ENCODE measurements at places on chromosomes 7 and 10.
A peak's percentile ranks its signal among the peaks of the same experiment; 100 is the strongest.

- no peak for DNase-seq
Measured at GRCh38 chr7:1637155-1637554, 32.9 kb upstream of the ELFN1 start.

- no peak for DNase-seq
Measured at GRCh38 chr7:39356172-39356925, 209.9 kb upstream of the YAE1 start.

DNA sequence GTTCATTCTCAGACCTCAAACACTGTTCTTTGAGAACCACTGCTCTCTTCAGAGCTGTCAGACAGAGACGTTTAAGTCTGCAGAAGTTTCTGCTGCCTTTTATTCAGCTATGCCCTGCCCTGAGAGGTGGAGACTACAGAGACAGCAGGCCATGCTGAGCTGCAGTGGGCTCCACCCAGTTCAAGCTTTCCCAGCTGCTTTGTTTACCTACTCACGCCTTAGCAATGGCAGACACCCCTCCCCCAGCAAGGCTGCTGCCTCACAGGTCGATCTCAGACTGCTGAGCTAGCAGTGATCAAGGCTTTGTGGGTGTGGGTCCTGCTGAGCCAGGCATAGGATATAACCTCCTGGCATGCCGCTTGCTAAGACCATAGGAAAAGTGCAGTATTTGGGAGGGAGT, 80.5 kb upstream of the CYP2C9 start:
- DNase-seq = no peak

DNA sequence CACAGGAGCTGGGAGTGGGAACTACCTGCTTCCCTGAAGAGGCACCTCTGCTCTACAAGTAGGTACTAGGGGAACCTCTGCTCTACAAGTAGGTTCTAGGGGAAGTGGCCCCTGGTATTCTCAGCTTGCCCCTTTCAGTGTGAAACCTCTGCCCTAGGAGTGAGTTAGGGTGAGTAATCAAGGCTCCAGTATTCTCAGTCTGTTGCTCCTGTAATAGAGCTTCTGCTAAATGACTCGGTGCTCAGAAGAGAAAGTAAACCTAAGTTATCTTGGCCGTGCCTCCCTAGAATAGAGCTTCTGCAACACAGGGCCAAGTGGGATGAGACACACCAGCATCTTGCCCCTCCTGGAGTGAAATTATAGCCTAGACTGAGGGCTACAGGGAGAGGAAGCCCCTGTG, 13.4 kb upstream of the RASSF4 start:
- DNase-seq = no peak

- no peak for DNase-seq
Measured at GRCh38 chr7:82141427-82141826, 302.1 kb downstream of the CACNA2D1 start.

DNA sequence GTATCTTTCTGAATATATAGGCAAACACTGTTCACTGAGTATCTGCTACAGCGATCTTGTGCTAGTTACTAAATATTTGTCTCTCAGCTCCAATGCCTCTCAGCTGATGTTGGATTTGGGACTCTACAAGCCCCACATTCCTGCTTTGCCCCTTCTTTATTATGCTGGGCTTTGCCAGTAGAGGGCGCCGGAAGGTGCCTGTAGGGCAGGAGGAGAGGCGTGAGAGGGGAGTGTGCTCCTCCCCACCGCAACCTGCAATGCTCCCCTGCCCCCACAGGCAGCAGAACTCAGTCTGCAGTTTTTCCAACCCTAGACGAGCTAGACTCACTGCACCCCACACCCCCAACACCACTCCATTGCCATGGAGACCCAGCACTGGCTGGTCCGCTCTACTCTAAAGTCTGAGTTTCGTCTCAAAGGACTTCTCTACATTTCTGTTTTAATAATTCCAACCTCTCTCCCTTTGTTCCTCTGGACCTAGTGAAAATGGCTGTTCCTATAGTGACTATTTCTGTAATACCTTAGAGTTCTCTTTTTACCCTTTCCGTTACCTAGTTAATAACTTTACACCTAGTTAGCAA, 337.6 kb downstream of the CCSER2 start:
- DNase-seq = no peak

- DNase-seq = no peak
Measured at GRCh38 chr10:21604651-21605050, 70.6 kb downstream of the MLLT10 start.

DNA sequence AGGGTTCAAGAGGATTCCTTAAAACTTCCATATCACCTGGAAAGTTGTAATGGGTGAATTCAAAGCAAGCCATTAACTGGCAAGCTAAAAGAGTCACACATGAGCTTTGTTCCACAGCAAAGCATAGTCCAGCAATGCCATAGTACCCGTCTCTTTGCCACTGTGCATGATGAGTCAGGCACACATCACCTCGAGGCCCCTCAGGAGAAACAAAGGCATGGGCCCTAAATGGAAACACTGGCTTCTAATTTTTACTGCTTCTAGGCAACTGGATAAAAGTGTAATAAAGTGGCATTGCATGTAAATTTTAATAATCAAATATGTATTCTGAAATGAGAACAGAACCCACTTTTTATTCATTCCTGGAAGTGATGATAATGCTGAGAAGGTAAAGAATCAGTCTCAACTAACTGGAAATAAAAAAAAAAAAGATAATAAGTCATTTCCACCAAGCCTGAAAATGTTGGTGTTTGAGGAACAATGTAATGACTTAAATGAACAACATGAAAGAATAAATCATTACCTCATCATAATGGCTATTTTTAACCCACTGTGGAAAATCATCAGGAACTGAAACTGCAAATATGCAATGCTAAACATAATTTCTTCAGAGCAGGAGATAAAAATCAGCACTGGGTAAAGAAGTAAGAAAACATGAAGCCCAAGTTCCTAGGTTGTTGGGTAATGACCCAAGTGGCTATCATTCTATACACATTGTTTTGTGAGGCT, 104.9 kb downstream of the CDK6 start:
- no peak for DNase-seq

- no peak for DNase-seq
Measured at GRCh38 chr10:88964869-88965415, 12.4 kb upstream of the ACTA2 start.

- DNase-seq = no peak
Measured at GRCh38 chr7:105849122-105849855, 27.1 kb downstream of the ATXN7L1 start.

DNA sequence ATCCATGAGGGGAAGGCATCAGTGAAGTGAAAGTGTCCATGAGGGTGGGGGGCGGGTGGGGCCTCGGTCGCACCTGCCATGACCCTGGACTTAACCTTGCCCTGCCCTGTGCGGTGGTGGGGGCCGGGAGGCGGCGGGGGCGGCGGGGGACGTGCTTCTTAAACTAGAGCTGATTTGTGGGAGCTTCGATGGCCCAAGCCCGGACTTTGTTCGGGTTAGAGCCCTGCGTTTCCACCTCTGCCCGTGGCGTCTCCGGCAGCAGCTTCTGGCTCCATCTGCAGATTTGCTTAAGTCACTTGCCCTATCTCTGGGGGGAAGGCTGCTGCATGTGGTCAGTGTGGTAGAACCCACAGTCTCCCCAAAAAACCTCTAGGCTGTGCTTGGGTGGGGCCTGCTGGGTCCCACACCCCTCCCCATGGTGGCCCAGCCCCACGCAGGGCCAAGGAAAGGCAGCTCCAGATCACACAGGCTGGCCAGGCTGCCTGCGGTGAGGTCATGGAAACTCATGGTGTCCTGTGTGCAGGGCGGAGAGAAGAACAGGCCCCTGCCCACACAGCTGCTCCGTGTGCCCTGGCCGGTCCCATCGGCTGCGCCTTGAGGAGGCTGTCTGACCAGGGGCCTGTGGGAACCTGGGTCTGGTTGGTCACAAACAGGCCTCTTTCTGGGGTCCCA, 93.2 kb downstream of the INPP5A start:
- DNase-seq = no peak

GRCh38 chr7:151462306-151462779, 22.4 kb upstream of the CRYGN start:
- DNase-seq = no peak

DNA sequence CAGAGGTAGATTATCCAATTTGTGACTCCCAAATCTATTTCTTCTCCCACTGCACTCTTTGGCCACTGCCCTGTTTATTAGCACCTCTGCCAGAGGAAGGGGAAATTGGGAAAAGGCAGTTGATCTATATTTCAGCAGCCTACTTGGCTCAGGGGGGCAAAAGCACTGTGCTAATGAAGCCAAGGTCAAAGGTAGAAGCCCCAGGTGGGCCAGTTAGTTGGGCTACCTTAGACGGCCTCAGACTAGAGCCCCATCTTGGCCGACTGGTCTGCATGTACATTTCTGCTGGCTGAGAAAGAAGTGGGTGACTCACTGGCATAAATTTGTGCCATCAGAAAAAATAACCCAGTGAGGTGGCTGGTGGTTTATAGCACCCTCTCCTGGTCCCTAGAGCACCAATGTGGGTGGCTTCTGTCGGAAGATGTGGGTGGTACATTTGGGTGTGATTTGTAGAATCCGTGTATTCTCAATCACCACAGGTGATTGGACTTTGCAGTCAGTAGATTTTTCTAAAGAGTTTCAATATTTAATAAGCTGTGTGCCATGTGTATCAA, 293.3 kb upstream of the MKI67 start:
- no peak for DNase-seq

DNA sequence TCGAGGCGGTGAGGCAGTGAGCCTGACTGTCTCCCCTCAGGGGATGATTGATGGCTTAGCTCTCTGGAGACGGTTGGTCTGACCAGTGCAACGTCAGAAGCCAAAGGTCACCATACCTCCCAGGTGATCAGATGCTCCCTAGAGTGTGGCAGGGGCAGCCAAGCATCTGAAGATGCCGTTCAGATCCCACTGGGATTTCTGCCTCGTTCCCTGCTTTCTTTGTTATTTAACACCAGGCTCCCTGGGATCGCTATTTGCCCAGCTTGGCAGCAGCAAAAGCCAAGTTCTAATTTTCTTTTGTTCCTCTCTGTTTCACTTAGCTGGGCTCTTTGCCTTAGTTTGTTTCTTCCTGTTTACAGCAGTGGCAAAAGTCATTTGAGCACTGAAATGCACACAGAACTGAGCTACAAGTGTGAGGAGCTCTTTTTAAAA, 53.5 kb upstream of the SVIL start:
- DNase-seq = peak; percentile 66
